Ovary (tissue), 10 donors: ENCODE measurements at places on chromosomes 12 and 14. TPM values are rescaled to one million over a fixed set of nuclear protein-coding genes. Genes with fewer than 3 reads are reported as not detected.

- DNase-seq, result no peak
These were observed 451.1 kb downstream of the PCNX1 start for GRCh38 chr14:71358209-71358931.

GRCh38 chr12:12068751-12069150 lies 2.0 kb upstream of the BCL2L14 start:
- no peak for DNase-seq

Gene MYRFL
- total RNA-seq, result not detected

- no peak for DNase-seq
These were observed 350.1 kb upstream of the ATP2B1 start for GRCh38 chr12:90058704-90059103.

Gene TEX22
- 2.6 TPM for total RNA-seq

Gene RTL1
- total RNA-seq, result 0.13 TPM

- no peak for DNase-seq
These were observed 108.4 kb downstream of the GPR135 start for GRCh38 chr14:59356767-59357166.

Gene HSPA2
- 7.0 TPM for total RNA-seq
